ENCODE measurements at places on chromosomes 2 and 18. TPM values are rescaled to one million over a fixed set of nuclear protein-coding genes. Genes with fewer than 3 reads are reported as not detected.

DNA sequence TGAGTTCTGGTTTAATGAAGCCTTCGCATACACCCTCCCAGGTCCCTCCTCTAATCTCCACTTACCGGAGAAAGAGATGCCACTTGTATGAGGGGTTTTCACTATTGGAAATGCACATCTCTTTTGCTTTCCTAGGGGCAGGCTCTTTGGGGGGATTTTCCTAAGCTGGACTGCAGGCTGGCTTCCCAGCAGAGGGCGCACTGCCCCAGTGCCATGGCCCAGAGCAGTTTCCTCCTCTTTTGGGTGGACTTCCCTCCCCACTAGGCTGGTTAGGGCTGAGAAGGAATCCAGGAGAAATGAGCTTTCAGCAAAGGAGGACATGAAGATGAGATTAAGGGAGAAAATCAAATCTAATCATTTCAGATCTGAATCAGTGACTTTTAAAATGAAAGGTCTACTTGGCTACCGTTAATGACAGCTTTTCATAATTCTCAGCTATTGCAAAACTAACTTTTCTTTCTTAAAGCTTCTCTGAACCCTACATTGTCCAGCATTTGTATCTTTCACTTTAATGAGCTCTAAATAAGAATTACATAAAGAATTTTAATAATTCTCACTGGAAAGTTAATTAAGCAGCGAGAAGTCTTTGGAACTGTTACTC is 784.1 kb upstream of the FANCL start:
- DNase-seq: peak; percentile 54

GRCh38 chr2:119230219-119231185 is 6.9 kb downstream of the STEAP3 start:
- no peak for DNase-seq

PELI1 gene
- total RNA-seq: 33.9 TPM

SP100 gene
- 69.2 TPM for total RNA-seq

DNA sequence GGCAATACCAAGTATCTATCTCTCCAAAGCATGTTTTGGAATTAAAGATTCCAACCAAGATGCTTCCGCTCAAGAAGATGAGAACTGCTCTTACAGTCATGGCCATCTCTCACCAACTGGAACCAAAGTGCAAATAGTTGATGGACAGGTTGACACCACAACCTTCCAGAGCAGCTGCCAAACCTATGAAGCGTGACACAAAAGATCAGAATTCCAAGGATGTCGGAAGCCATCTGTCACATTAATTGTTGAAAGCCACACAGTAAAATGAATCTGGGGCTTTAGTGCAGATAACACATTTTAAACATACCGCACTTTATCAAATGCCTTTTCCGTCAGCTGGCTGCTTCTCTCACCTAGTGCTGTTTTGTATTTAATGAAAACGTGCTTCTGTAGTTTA is 195.7 kb downstream of the CDH20 start:
- no peak for DNase-seq

- DNase-seq: no peak
Measured at GRCh38 chr18:40235323-40235722, 1719.7 kb upstream of the PIK3C3 start.

- no peak for DNase-seq
Measured at GRCh38 chr2:219871351-219871750, 243.9 kb downstream of the SLC4A3 start.

C2orf80 gene
- not detected for total RNA-seq

NEU2 gene
- not detected for total RNA-seq

ANKRD53 gene
- total RNA-seq: 0.14 TPM

DNA sequence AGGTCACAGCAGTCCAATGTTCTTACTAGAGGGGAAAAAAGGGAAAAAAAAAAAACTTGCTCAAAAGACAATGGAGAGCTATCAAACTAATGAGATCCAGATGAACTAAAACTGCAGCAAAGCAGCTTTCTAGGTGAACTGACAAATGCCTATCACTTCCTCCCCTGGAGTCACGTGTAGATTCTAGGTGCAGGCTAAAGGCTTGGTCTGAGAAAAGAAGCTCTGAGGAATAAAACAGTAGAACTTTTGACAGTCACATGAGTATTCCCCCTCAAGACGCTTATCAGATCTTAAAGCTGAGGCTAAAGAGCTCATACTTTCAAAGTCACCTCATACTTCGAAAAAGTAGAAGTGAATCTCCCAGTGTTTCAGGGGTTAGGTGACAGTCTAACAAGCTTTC is 42.3 kb downstream of the SMAD2 start:
- peak; percentile 41 for DNase-seq

BOLA3 gene
- total RNA-seq: 41.7 TPM

DNA sequence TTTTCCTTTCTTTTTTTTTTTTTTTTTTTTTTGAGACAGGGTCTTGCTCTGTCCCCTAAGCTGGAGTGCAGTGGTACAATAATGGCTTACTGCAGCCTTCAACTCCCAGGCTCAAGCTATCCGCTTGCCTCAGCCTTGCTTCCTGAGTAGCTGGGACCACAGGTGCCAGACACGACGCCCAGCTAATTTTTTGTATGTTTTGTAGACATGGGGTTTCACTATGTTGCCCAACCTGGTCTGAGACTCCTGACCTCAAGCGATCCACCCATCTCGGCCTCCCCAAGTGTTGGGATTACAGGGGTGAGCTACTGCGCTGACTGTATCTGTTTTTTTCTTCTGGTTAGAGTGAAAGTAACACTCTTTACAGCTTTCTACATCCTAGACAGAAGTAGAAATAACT is 240.3 kb upstream of the FBXO11 start:
- no peak for DNase-seq

CRYGD gene
- total RNA-seq: not detected

- DNase-seq: no peak
Measured at GRCh38 chr18:49876536-49876935, 63.2 kb upstream of the ACAA2 start.

ADD2 gene
- 0.90 TPM for total RNA-seq

GRCh38 chr2:206764673-206765241 is 371 bp downstream of the MDH1B start:
- DNase-seq: no peak

- DNase-seq: peak; percentile 35
Measured at GRCh38 chr2:220687231-220687843, 884.8 kb downstream of the EPHA4 start.

GALR1 gene
- 0.05 TPM for total RNA-seq

LOXHD1 gene
- total RNA-seq: 0.24 TPM

DNA sequence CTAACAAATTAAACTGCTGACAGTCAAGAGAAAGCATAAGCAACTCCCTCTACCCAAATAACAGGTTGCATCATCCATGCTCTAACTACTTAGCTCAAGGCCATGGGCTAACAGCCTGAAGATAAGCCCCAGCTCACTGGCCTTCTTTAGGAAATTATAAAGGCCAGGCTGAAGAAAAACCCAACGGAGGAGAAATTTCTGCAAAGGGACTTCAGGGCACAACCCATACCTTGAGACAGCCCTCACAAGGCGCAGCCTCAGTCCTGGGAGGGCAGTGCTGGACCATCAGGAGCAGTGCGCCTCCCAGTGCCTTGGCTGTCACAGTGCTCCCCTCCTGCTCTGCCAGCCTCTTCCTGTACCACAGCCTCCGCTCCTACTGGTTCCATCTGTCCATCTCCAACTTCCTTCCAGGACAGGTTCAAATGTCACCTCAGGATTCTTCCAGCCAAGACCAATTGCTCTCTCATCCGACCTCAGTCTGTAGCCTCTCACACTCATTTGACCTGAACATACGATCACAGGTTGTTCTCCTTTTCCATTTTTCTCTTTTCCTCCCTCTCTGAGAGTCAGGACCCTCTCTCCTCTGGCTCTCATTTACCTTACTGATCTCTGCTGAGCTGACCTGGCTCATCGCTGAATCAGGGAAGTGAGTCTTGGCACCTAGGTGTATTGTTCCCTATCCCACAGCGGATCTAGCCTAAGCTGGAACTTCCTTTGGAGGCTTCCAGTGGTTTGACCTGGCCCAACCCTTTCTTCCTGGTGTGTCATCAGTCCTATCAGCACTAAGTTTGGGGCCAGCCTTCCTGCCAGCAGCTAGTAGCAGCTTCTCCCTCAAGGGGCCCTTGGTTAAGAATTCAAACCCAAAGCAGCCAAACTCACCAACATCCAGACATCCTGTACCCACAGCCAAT is 1.9 kb downstream of the MCFD2 start:
- no peak for DNase-seq

SKOR2 gene
- not detected for total RNA-seq

DNA sequence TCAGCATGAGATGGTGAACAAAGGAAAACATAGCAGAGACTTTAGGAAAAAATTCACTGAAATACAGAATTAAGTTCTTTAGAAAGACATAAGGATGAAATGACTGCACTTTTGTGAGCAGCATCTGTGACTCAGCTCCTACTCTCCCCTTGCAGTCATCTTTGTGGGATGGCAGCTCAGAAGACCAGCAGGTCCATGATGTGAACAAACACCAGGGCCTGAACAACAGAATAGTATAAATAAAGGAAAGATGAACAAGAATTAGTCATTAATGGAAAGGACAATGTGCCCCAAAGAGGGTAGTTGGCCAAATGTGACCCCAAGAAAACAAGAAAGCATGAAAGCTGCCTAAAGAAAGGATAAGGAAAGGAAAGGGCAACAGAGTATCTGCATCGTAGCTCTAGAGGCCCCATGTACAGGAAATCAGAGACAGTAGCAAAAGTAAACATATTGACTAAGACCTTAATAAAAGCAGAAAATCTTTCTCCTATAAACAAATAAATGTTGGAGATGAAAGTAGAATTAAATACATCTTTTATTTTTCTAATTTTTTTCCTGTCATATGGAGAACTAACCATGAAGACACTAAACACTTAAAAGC is 318.0 kb downstream of the ZEB2 start:
- no peak for DNase-seq

- no peak for DNase-seq
Measured at GRCh38 chr2:57973621-57974186, 72.9 kb upstream of the VRK2 start.

DNA sequence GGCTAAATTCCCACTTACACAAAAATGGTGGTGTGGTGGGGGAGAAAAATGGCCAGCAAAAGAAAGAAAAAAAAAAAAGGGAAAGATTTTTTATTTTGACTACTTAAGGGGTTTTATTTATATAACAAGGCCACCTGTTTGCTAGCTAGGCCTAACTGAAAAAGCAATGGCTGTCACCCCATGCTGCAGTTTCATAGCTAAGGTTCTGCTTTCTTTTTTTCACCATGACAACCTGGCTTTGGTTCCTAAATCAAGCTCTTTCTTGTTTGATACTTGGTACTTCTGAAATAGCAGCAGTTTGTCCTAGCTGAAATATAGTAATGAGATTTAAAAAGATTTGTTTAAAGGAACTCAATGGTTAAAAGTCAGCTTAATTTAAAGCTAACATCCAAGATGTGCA is 433.2 kb upstream of the MEX3C start:
- no peak for DNase-seq

EIF2AK2 gene
- total RNA-seq: 19.9 TPM

- no peak for DNase-seq
Measured at GRCh38 chr18:62201870-62202269, 14.8 kb downstream of the RELCH start.

LHCGR gene
- 0.05 TPM for total RNA-seq

DNA sequence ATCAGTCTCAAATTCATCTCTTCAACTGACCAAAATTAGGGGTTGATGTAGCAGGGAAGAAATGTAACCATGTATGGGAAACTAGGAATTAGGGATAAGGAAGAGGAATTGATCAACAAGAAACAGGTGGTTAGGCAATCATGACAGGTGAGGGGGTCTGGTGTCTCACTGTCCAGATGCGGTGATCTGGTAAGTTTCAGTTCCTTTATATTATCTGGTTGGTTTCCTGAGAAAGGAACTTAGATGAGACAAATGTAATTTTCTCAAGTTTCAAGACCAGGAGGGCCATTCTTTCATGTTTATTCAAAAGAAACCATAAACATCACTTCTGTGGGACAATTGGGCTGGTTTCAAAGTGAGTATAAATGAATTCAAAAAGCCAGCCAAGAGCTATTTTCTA is 306.2 kb upstream of the KCNJ3 start:
- no peak for DNase-seq

DNA sequence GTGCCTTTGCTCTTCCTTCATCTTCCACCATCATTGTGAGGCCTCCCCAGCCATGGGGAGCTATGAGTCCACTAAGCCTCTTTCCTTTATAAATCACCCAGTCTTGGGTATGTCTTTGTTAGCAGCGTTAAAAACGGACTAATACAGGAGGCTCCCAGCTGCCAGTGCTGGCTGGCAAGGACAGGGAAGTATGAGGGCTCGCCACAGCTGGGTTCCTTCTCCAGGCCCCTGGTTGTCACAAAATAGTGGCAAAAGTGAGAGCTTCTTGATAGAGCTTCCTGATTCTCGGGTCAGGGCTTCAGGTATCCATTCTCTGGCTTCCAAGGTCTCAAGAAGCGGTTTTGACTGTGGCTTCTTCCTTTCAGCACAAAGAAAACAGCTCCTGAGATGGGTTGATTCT is 85.0 kb downstream of the ZNF516 start:
- no peak for DNase-seq

EVX2 gene
- not detected for total RNA-seq

CTAGE1 gene
- total RNA-seq: not detected

DNA sequence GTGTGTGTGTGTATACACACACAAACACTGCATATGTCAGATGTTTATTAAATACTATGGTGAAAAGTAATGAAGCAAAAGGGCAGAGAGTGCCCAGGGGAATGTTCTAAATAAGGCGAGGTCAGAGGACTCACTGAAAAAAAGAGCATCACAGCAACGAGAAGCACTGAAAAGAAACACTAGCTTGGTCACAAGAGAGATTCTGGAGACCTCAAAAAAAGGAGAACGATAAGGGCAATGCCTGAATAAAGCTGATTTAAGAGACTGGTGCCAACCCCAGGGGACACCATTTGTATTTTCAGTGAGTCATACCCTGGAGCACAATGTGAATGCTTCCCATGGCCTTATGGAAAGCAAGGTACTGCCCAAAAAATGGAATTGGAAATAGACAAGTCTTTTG is 14.5 kb downstream of the SLC40A1 start:
- no peak for DNase-seq

- no peak for DNase-seq
Measured at GRCh38 chr18:7094427-7094826, 23.2 kb downstream of the LAMA1 start.

DNA sequence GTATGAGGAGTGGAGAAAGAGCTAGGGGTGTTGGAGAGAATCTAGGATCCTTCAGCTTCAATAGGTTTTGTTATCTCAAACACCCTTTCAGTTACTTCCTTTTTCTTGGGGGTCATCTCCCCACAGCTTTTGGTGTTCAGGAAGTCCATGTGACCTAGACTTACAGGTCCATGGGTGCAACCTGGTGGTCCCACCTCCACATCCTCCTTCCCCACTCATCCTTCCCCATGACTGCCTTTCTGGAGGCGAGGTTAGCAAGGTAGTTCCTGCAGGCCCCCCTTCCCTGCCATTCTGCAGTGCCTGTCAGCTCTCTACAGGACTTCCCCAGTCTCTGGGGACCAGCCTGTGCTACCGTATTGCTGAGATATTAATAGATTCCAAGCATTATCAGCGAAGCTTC is 107.6 kb downstream of the TMEM17 start:
- DNase-seq: no peak

CACNB4 gene
- total RNA-seq: 3.5 TPM

DNA sequence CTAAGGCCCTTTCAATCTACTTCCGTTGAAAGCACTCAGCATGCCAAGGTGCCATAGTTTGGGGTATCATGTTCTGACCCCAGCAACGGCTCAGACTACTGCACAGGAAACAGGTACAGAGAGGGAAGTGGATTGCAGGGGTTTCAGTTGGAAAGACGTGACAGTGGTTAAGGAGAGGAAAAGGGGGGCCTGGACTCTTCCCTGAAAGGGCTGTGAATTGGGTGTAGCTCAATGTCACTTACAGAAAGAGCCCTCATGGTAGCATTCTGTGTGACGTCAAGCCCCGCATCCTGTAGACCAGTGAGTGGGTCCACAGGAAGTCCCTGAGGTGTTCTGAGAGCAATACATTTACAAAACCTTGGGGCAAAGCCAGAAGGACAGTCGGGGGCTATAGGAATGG is 121.5 kb upstream of the GYPC start:
- no peak for DNase-seq

INPP1 gene
- total RNA-seq: 18.9 TPM
